DMS153 (cell line): ENCODE measurements at places on chromosomes 11 and 22.

DNA sequence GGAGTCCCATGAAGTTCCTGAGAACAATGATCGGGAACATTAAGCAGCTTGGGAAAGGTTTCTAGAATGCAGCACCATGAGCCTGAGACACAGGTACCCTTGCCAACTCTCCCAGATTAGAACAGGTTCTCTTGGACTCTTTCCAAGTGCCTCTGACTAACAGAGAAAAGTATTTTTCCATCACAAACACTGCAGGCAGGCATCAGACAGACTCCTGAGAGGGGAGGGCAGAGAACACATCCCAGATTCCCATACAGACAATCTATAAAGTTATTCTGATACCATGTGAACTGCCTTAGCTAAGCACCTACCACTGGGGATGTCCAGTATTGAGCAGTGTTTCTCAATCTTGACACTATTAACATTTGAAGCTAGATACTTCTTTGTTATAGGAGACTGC, 27.3 kb downstream of the SERGEF start:
- DNase-seq: no peak

DNA sequence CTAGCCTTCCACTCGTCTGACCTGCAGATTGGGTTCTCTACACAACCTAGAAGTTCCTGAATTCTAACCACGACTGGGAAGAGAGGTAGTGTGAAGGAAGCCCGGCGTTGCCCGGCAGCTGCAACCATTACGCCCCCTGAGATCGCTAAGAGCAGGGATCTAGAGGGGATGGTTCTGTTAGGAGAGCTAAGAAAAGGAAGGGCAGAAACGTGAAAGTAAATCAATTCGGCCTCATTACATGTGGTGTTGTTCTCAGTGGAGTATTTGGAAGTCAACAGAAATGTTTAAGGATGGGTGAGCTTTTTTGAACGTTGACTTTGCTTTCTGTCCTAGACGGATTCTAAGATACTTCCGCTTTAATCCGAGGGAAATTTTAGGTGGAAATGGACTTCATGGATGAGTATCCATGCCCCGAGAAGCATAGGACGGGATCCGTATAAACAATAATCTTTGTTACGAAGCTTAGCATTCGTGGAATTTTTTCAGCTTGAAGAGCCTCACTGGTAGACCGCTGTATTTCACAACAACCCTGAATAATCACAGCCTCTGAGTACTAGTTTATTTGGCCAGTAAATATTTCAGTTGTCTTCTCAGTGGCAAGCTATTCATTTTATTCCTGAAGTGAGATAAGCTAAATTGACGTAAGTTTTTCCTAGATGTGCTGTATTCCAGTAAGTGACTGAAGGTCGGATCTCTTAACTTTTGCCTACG, 629 bp downstream of the ATP5MG start:
- DNase-seq: no peak

DNA sequence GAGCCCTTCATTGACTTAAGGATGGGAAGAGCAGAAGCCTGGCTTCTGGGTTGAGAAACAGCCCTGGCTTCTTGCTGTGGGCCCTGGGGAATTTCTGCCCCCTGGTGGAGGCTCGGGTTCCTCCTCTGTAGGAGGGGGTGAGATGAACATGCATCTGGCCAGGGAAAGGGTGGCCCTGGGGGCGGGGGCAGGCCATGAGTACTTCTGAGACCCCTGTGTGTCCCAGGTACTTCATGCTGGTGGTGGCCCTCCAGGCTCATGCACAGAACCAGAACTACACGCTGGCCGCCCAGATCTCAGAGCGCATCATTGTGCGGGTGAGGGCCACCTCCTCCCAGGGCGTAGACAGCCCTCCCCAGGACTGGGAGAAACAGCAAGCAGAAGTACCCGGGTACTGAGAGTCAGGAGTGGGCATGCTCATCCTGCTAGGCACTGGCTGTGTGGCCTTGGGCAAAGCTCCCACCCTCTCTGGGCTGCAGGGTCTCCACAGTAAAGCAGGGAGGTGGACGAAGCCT, 15.8 kb downstream of the TMEM258 start:
- DNase-seq: no peak

GRCh38 chr22:44159221-44159620, 21.5 kb upstream of the PARVG start:
- DNase-seq: no peak

GRCh38 chr11:8296038-8296649, 32.5 kb upstream of the LMO1 start:
- DNase-seq: no peak

- no peak for DNase-seq
Observed at GRCh38 chr22:35743326-35743860, 25.7 kb downstream of the APOL5 start.

GRCh38 chr11:124867700-124868099, 2.5 kb downstream of the ROBO3 start:
- no peak for DNase-seq

DNA sequence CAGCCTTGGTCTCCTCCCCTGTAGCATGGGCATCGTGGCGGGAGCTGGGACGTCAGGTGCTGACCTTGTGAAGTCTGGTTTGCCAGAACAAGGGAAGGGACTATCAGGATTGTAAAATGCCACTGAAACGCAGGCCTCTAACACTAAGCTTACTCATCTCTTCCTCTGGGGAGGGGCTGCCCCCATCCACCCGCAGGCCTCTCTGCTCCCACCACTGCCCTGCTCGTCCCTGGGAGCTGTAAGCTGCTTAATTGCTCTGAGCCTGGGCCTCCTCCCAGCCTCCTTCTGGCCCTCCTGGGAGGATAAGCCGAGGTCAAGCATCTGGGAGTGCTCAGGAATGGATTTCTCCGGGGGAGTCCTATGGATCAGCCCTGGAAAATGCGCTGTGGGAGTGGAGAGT, 8.4 kb downstream of the SHISAL1 start:
- no peak for DNase-seq

DNA sequence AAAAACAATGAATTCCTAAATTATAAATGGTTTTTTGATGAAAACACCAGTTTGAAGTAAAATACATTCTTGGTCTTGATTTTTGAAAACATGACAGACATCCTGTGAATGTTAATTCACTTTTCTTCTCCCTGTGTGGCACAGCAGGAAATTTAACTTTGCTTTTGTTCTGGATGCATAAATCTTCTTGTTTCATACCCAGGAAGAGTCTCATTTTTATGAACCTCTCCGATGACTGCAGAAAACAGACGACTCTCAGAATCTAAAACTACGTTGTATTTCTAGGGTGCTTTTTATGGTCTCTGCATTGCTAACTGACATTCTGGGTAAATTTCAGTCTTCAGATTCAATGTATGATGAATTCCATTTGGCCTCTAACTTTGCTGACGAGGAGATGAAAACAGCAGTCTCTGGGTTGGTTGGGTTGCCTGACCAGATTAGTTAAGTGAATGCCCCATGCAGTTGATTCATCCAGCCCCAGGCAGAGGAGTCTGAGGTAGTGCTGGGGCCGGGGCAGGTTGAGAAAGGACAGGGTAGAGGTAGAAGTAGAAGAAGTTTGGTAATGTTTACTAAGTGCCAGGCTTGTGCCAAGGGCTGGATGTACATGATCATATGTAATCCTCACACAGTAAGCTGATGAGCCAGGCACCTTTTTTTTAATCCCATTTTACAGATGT, 20.1 kb downstream of the TCP11L1 start:
- no peak for DNase-seq
